CD4-positive, alpha-beta T cell treated with Interleukin-4 for 1 hour (primary cell): ENCODE measurements at places on chromosomes 3 and 15.
A peak's percentile ranks its signal among the peaks of the same experiment; 100 is the strongest.

GRCh38 chr15:64225804-64226203 lies 63.0 kb upstream of the PPIB start:
- DNase-seq = no peak

GRCh38 chr3:16589120-16589519 lies 16.1 kb downstream of the DAZL start:
- DNase-seq = no peak

DNA sequence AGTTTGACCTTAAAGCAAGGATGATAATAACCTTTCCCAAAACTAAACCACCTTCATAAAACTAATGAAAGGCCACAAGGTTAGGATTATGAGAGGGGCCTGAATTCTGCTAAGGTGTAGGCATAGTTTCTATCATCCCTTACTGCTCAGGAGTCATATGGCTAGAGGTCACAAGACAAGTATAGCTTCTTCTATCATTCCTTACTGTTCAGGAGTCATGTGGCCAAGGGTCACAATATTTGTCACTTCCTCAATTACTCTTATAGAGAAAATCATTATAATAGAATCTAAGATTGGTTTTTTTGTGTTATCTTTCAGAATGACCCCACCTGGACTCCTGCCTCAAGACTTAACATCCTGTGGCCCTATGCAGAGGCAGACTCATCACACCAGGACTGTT lies 36.6 kb downstream of the HERC1 start:
- no peak for DNase-seq

- no peak for DNase-seq
These were observed at the start of gene KBTBD12 for GRCh38 chr3:127915115-127915936. TSS of gene KBTBD12 (plus strand) at chr3:127915232. CDS start at chr3:127923062, 7,830 bp downstream.

DNA sequence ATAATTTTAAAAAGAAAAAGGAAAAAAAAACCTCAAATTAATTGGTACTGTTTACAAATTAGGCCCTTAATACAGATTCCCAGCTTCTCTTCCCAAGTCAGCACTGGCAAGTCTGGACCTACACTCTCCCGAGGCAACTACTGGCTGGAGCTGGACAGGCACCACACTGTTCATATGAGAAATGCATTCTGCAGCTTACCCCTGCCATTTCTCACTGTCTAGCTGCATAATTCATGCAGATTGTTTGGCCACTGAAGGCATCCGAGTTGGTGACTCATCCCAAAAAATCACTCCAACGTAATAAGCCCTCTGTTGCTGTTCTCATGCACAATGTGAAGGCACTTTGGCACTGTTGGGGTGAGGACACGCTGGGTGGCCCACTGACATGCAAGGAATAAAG lies 45.3 kb downstream of the ROPN1B start:
- no peak for DNase-seq

DNA sequence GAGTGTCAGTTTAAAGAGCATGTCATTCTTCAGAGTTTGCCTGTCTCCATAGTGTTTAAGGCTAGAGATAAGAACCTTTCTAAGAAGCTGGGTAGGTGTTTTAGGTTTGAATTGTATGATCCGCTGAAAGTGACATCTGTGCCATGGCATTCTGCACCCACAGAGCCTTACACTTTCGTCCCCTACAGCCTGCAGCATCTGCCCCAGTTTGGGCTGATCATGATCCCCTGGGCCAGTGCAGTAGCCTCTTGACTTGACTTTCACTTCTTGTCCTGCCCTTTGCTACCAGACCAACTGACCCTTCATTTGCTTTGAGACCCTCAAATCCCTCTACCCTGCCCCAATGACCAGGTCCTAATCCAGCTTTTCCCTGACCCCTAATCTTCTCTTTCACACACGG lies 81.6 kb downstream of the SOX14 start:
- no peak for DNase-seq

- peak; percentile 53 for DNase-seq
These were observed 575.1 kb downstream of the FOXP1 start for GRCh38 chr3:71008350-71008935.

GRCh38 chr3:4290272-4290893 lies 12.8 kb upstream of the SETMAR start:
- peak; percentile 36 for DNase-seq

- no peak for DNase-seq
These were observed 12.7 kb downstream of the PRC1 start for GRCh38 chr15:90981681-90982080.

DNA sequence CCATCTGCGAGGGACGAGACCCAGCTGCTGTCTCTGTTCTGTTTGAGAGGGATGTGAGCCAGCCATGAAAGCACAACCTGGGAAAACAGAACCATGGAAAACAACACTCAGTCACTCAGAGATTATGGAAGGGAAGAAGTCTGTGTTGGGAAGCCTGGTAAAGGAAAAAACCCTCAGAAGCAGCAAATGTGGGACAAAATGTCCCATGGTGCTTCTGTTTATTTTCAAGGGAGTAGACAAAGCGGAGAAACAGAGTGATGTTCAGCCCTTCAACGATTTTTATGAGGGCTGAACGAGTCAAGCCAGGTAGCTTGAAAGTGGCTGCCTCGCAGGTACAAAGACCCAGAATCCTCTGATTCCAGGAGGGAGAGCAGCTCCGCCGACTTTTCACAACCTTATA lies 59.3 kb downstream of the DCLK3 start:
- no peak for DNase-seq

DNA sequence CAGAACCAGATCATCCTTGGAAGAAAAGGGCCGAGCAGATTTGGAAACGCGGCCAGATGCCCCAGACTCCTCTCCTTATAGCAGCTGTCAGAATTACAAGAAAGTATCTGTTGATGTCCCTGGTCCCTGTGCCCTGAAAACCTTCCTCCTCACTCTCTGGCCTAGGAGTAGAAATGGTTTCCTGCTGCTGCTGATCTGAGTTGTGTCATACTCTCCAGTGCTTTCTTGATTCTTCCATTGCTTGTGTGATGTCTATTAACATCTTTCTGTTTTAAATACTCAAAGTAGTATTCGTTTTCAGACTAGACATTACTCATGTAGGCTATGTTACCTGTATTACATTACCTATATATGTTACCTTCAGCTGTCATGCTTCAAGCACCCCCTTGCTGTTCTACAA lies 26.8 kb upstream of the HERC1 start:
- no peak for DNase-seq

DNA sequence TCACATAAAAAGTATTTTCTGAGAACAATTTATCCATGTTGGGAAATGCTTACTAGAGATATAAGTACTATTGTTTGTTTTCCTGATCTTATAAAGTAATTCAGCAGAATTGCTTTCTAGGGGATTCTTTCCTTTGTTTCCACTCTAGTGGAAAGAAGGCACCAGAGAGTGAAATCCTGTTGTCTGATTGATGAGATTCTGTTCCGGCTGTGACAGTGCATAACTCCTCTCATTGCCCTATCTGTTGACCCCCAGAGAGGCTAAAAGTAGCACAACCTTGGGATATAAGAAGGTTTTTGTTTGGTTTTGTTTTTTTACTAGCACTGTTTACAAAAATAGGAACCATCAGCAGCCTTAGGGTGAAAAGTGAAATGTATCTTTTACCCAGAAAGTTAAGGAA lies 114.1 kb downstream of the ALCAM start:
- DNase-seq = no peak

DNA sequence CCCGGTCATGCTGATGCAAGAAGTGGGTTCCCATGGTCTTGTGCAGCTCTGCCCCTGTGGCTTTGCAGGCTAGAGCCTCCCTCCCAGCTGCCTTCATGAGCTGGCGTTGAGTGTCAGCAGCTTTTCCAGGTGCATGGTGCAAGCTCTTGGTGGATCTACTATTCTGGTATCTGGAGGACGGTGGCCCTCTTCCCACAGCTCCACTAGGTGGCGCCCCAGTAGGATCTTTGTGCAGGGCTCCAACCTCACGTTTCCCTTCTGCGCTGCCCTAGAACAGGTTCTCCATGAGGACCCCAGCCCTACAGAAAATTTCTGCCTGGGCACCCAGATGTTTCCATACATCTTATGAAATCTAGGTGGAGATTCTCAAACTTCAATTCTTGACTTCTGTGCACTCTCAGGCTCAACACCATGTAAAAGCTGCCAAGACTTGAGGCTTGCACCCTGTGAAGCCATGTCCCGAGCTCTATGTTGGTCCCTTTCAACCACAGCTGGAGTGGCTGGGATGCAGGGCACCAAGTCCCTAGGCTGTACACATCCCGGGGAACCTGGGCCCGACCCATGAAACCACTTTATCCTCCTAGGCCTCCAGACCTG lies 238.4 kb upstream of the MDFIC2 start:
- DNase-seq = peak; percentile 67

GRCh38 chr3:48445277-48445882 lies 1.2 kb upstream of the ATRIP start:
- no peak for DNase-seq

DNA sequence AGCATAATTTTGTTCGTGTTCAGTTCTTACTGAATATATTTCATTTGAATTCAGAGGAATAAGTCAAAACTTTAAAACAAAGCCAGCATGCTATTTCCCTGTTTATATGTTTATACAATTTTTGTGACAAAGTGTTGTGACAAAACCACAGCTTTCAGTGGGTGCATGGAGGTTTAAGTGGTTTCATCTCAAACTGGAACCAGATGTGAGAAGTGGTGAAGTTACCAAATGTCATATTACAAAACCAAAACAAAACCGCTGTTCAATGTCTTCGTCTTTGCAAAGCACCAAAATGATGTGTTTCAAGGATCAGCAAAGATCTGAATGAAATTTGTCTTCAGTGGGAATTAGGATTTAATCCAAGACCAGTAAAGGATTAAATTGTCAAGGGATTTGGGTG lies 59.3 kb upstream of the OSTN start:
- DNase-seq = no peak

- no peak for DNase-seq
These were observed 251.9 kb downstream of the CDIN1 start for GRCh38 chr15:36831125-36831903.

DNA sequence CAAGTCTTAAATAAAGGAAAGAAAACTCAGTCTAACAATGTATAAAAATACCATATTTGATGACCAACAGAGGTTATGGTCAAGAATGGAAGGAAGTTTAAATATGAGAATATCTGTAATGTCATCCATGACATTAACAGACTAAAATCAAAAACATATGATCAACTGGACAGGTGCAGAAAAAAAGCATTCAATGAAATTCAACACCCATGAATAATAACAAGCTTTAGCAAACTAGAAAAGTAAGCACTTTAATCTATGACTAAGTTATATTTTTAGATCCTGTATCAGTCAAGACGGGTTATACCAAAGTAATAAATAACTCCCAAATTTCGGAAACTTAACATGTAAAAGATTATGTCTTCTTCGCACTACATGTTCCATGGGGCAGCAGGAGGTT lies 61.8 kb downstream of the CFAP20DC start:
- DNase-seq = no peak

GRCh38 chr3:144018776-144019175 lies 47.2 kb downstream of the DIPK2A start:
- no peak for DNase-seq

GRCh38 chr3:155334914-155335723 lies 41.6 kb upstream of the STRIT1 start:
- no peak for DNase-seq

- DNase-seq = no peak
These were observed 155.9 kb upstream of the FEZF2 start for GRCh38 chr3:62529230-62529629.

- no peak for DNase-seq
These were observed 235.0 kb downstream of the OCA2 start for GRCh38 chr15:27864086-27864485.

- DNase-seq = no peak
These were observed 406.1 kb downstream of the PLCL2 start for GRCh38 chr3:17290894-17291293.

DNA sequence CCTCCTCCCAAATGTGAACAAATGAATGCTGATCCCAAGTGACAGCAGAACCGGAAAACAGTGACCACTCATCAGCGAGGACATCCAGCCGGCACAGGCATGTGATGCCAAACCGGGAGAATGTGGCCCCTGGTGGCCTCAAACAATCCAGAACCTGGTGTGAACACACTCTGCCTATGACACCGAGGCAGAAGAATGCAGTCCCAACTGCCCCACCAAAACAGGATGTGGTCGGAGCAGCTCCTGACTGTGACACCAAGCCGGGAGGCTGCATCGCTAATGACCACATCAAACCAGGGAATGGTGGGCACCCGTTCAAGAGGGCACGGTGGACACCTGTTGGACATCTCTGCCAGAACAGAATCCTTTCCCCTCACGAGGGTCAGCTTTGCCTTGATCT lies 15.4 kb downstream of the SCN5A start:
- DNase-seq = no peak

DNA sequence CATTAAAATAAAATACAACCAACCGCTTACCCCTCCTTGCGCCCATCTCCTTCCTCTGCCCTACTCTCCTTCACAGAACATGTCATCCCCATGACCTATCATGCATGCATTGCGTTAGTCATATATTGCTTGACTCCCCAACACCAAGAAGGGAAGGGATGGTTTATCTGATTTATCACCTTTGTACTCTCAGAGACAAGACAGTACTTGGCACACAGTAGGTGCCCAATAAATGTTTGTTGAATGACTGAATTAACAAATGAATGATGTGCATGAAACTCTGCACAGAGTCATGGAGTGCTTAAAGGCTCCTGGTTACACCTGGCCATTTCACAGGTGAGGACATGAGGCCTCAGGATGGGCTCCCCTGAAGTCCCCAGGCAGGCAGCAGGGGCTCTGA lies 59.7 kb downstream of the IQSEC1 start:
- DNase-seq = no peak
